ENCODE measurements at places on chromosomes 12 and 14. TPM values are rescaled to one million over a fixed set of nuclear protein-coding genes. Genes with fewer than 3 reads are reported as not detected.

TTC6 gene
- not detected for total RNA-seq

RHOF gene
- total RNA-seq, result 157 TPM

GRCh38 chr12:99957866-99958466 lies 26.8 kb downstream of the ANKS1B start:
- no peak for DNase-seq

- DNase-seq, result no peak
These were observed 70.5 kb downstream of the NUAK1 start for GRCh38 chr12:106068296-106068695.

- DNase-seq, result no peak
These were observed 21.5 kb downstream of the JAG2 start for GRCh38 chr14:105146976-105147635.

DNA sequence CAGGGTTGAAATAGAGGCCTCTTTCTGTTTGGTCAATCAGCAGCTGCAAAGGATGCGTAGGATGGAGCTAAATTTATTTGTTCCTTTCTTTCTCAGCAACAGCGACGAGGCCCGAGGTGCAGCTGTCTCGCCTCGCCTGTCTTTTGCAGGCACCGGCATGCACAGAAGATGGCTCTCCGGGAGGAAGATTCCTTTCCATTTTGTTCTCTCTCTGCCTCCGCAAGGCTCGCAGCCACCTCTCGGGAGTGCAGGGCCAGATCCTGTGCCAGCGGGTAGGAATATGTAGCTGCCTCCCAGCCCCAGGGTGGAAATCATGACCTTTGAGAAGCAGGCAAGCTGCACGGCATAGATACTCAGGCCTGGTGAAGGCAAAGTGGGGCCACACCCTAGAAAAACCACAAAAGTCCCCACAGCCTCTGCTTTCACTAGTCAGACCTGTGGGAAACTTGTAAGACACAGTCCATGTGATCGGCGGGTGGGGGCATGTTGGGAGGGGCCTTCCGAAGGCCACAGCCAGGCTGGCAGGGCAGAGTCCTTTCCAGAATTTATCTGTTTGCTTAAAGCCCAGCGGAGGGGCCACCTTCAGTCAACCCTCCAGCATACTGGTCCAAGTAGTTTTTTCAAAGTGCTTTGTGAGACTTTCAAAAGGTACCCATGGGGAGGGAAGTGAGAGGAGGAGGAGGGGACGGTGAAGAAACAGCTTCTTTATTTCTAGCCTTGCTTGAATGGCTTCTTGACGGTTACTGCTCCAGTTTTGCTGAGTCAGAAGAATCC lies at the start of gene MAP1LC3B2:
Gene MAP1LC3B2 (plus strand): TSS at position 220 of the 774 bp plus-strand sequence. CDS start 16,562 bp downstream, outside the sequence.
- DNase-seq, result peak; percentile 68

DNA sequence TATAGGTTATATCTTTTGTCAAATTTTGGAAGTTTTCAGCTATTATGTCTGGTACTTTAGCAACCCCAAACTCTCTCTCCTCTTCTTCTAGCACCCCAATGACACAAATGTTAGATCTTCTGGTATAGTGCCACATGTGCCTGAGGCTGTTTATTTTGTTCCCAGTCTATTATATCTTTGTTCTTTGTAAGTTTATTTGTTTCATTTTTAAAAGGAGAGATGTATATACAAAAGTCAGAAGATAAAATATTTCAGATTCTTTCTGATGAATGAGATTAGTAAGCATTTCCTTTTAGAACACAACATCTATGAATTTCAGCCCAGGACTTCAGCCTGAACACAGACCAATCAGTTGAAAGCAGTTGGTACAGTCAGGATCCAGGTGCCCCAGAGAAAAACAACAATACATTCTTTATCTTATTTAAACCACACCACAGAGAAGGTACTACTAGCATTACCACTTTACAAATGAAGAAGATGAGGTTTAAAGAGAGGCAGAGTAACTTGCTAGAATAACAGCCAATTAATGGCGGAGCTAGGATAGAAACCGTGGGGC lies 114.1 kb upstream of the BTG1 start:
- no peak for DNase-seq

- no peak for DNase-seq
These were observed 111.9 kb downstream of the FOXN3 start for GRCh38 chr14:89304972-89305703.

DNA sequence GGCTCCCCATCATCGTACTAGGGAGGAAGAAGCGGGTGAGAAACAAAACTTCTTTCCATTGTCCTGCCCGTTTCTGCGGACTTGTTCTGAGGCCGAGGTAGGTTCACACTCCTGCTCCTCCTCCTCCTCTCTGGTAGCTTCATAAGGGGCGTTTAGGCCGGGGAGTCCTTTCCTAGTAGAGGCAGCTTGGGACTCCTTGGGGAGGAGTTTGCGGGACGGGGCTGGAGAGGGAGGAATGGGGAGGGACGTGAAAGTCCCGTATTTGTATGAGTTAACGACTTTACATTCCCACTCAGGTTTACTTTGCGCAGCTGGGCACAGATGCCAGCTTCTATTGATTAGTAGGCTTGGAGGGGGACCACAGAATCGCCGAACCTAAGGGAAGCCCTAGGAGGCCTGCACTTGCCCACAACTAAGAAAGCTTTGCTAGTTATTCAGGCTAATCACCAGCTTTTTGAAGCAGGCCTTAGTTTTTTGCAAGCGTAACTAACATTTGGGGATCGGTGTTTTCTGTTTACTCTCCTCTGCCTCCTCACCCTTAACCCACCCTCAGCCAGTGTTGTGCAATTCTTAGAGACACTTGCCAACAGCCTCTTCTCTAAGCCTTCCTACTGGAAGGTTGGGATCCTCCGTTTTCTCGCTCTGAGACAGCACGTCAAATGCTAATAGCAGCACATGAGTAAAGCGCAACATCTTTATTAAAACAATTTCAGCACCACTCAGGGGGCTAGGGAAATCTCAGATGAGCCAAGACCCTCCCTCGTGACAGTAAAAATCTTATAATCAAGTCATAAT lies 499 bp downstream of the RNASE4 start:
- DNase-seq, result no peak

GRCh38 chr12:132218915-132219314 lies 74.7 kb downstream of the NOC4L start:
- peak; percentile 27 for DNase-seq

All from T-cell (primary cell).